ENCODE measurements at places on chromosomes 3 and 15. TPM values are rescaled to one million over a fixed set of nuclear protein-coding genes. Genes with fewer than 3 reads are reported as not detected.

RASGRF1 gene
- 10.9 TPM for polyA plus RNA-seq

UNC13C gene
- 0.05 TPM for polyA plus RNA-seq

MCF2L2 gene
- polyA plus RNA-seq: 0.26 TPM

C3orf18 gene
- polyA plus RNA-seq: 3.2 TPM

CISH gene
- polyA plus RNA-seq: 37.8 TPM

APEH gene
- 80.0 TPM for polyA plus RNA-seq

KNG1 gene
- 0.10 TPM for polyA plus RNA-seq

PLCB2 gene
- 54.9 TPM for polyA plus RNA-seq

GPR62 gene
- 0.05 TPM for polyA plus RNA-seq

RASL12 gene
- 14.8 TPM for polyA plus RNA-seq

CNOT10 gene
- polyA plus RNA-seq: 14.4 TPM

KIF7 gene
- polyA plus RNA-seq: 1.3 TPM

GABRR3 gene
- polyA plus RNA-seq: not detected

GOLGA6L10 gene
- 2.8 TPM for polyA plus RNA-seq

TMCO5A gene
- polyA plus RNA-seq: 0.30 TPM

MST1R gene
- polyA plus RNA-seq: 38.8 TPM

PRR20G gene
- polyA plus RNA-seq: not detected

C15orf62 gene
- polyA plus RNA-seq: 1.5 TPM

CATSPER2 gene
- 4.2 TPM for polyA plus RNA-seq

RTP3 gene
- not detected for polyA plus RNA-seq

PLA2G4F gene
- polyA plus RNA-seq: 18.9 TPM

LTK gene
- polyA plus RNA-seq: 4.8 TPM

SLC24A5 gene
- polyA plus RNA-seq: 0.05 TPM

ST8SIA2 gene
- polyA plus RNA-seq: not detected

TMEM42 gene
- 24.6 TPM for polyA plus RNA-seq

MKRN3 gene
- polyA plus RNA-seq: 0.40 TPM

AMT gene
- polyA plus RNA-seq: 8.0 TPM

GOLGA8J gene
- polyA plus RNA-seq: not detected

CKMT1B gene
- 4.2 TPM for polyA plus RNA-seq

PDCD6IP gene
- polyA plus RNA-seq: 87.1 TPM

SLC51B gene
- 0.98 TPM for polyA plus RNA-seq

PPP1R14D gene
- not detected for polyA plus RNA-seq

MYL3 gene
- polyA plus RNA-seq: 1.9 TPM

COL8A1 gene
- polyA plus RNA-seq: 63.6 TPM

TAMM41 gene
- polyA plus RNA-seq: 9.2 TPM

PAQR9 gene
- polyA plus RNA-seq: not detected

GASK1A gene
- polyA plus RNA-seq: 1.9 TPM
